ENCODE measurements at places on chromosomes 12 and 14. TPM values are rescaled to one million over a fixed set of nuclear protein-coding genes. Genes with fewer than 3 reads are reported as not detected.

Gene CNTN1
- 2.9 TPM for total RNA-seq

Gene NKX2-1
- 0.78 TPM for total RNA-seq

DNA sequence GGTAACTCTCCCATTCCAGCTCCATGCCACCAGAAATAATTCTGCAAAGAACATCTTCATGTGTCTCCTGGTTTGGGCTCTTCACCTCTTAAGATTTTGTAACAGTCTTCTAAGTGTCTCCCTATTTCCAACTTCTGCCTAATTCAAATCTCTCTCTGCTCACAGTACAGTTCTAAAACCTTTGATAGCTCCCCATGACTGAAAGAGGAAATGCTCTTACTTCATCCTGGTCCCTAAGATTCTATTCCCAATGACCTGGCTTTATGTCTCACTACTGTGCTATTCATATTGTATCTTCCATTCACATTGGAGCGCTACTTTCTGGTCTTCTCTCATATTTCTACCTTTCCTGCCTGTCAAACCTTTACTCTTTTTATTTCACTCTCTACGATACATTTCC, 1.6 kb downstream of the AMN1 start:
- no peak for DNase-seq

- peak; percentile 89 for DNase-seq
Observed at GRCh38 chr12:121467638-121468498, 68.0 kb downstream of the RNF34 start.

DNA sequence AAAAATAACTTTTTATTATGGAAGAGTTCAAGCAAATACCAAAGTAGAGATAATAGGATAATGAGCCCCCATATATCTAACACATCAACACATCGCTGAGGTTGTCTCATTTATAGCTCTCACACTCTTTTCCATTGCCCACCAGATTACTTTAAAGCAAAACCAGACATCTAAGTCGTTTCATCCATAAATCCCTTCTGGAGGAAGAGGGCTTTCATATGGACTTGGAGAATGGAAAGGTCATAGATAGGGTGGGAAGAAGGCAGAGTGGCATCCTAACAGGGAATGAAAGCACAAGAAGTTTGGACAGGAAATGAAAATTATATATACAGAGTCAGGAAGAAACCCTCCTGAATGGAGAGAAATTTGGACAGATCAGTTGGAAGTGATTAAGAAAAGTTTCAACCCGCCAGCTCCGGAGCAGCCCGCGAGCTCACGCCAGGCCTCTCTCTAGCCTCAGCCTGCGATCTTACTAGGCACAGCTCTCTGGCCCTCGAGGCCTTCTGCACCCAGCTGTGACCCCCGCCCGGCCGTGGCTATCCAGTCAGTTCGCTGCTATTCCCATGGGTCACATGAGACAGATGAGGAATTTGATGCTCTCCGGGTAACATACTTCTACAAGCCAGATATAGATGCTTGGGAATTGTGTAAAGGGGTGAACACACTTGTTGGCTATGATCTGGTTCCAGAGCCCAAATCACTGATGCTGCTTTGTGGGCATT, 48.4 kb upstream of the NID2 start:
- DNase-seq, result no peak

Measured in H7 (cell line).